ENCODE measurements at places on chromosomes 7 and 10.
A peak's percentile ranks its signal among the peaks of the same experiment; 100 is the strongest.

DNA sequence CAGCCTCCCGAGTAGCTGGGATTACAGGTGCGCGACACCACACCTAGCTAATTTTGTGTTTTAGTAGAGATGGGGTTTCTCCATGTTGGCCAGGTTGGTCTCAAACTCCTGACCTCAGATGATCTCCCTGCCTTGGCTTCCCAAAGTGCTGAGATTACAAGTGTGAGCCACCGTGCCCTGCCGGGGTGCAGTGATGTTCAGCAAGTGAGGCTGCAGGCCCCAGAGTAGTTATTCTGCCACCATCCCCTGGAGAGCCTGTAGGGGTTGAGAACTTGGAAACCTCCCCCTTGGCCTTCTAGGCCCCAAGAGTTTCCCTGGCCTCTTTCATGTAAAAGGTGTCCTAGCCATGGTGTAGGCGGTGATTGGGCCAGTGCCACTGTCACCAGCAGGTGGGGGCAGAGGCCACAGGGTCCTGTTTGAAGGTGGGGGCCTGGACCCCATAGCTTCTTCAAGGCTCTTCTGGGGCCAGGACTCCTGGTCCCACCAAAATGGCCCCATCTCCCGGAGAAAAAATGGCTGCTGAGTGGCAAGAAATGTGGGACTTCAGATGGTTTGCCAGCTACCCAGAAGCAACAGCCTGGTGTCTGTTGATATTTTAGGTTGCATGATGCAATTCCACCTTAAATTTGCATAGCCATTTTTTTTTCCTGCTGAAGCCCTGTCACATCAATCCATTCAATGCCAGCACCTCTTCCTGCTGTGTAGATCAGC is 25.5 kb upstream of the INMT start:
- no peak for DNase-seq

DNA sequence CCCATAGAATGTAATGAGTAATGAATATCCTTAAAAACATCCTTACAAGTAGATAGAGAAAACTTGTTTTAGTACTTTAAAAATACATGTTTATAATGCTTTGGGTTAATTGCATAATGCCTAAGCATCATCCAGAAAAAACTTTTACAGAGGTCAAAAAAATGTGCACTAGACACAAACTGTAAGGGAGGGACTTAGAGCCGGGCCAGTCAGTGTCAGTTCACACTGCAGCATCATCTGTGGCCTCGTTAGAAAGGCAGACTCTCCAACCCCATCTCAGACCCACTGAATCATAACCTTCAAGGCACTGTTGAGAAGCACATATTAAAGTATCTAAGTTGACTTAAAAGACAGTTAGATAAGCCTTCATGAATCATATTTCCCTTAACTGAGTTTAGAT is 230.1 kb upstream of the PRPS1L1 start:
- no peak for DNase-seq

GRCh38 chr10:49299816-49300139 is 808 bp downstream of the C10orf71 start:
- DNase-seq: no peak

DNA sequence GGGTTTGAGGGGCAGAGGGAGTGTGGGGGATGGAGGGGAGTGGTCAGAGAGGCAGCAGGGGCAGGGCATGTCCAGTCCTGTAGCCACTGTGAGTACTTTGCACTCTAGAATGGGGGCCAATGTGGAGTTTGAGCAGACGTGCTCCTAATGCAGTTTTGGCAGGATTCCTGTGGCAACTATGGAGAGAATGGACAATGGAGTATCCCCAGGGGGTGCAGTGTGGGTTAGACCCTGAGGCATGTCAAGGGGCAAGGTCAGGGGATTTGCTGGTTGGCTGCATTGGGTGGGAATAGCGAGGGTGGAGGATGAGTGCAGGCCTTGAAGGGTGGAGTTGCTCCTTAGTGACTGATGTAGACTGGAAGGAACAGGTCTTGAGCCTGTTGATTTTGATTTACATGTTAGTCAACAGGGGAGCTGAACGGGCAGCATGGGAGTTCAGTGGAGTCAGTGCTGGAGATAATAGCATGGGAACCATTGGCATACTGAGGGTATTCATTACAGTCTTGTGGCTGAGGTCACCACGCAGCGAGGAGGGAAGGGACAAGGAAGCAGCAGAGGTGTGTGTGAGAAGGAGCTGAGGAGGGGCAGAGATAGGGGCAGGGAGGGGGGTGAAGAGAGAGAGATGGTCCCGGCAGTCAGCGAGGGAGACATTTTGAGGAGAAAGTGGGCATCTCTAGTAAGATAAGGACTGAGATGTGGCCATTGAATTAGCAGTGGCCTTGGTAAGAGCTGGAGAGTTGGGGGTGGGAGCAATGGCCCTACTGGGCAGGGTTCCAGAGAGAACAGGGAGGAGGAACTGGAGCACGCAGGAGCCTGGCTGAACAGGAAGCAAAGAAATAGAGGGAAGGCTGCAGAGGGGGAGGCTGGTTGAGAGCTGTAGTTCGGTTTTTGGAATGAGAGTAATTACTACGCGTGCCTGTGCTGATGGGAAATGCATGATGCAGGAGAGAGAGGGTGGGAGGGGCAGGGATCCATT is 112.7 kb downstream of the CCNY start:
- no peak for DNase-seq

- no peak for DNase-seq
Measured at GRCh38 chr7:54960517-54960916, 58.3 kb upstream of the EGFR start.

- no peak for DNase-seq
Measured at GRCh38 chr10:15254808-15255648, 86.5 kb upstream of the NMT2 start.

GRCh38 chr7:141122736-141123135 is 48.9 kb downstream of the TMEM178B start:
- DNase-seq: no peak

DNA sequence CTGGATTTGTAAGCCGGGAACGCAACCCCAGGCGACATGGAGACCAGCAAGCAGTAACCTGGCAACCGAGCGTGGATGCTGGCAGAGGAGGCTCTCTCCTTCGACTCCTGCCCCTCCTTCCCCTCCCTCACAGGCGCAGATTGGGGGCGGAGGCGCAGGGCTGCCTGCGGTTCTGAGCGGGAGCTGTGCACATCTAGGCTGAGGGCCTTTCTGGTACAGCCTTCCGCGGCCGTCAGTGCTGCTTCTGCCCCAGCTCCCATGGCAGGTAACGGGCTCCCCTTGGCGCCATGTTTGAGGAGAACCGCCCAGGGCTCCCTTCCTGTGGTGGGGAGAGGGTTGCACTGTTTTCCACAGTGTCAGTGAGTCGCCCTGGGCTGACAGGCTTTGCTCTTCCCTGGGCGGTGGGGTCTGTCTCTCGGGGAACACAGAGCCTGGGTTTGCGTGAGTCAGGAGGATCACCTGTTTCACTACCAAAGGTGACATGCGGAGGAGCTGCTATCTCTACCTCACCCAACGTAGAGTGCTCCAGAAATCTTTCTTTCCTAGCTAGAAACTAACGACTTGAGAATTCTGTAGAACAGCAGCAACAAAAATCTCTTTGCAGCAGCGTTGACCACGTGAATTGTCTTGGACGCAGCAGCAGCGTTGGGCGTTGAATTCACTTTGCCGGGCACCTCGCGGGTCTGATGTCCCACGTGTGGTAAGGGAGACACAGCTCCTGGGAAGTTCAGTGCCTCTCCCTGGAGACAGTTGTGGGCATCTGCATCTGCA is 154.8 kb upstream of the COBL start:
- no peak for DNase-seq

DNA sequence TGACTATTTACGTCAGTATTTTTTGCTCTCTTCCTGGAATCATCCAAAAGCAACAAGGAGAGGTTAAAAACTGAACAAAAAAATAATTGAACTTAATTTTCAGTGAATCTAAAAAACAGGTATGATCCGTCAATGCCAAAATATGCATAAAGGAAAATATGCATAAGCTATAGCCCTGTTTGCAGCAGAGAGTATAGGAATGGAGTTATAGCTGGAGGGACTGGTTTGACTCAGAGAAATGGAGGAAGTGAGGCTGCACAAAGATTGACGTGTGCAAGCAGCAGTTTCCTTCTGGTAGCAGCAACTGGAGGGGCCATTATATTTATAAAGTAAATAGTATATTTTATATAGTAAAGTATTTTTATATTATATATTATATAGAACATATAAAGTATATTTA is 37.1 kb downstream of the GNG11 start:
- no peak for DNase-seq

DNA sequence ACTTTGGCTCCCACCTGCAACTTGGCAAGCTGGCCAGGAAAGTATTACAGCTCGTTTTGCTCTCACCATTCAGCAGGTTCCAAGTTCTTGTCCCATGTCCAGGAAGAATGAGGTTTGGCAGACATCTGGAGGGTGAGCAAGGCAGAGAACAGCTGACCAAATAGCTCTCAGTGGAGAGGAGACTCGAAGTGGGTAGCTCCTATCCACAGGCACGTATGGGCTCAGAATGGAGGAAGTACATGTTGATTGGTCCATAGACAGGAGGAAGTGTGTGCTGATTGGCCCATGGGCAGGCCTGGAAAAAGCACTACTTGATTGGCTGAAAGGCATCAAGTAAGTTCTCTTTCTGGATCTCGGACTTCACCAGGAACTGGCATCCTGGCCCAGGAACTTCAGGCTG is 3.0 kb upstream of the NCAPG2 start:
- no peak for DNase-seq

DNA sequence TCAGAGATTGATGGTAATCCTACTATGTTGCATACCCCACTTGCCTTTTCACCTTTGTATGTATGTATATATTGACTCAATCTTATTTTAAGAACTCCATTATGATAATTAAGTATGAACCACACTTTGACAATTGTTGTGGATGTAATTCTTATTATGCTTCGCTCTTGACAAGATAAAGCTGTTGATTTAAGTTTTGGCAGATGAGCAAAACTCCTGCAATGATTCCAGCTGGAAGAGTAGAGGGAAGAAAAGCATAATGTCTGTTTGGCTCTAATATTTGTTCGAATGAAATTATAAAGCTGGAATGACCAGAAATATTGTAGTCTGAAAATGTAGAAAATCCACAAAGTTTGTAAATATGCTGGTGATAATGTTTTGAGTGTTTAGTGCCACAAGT is 83.8 kb upstream of the AKR1E2 start:
- no peak for DNase-seq

DNA sequence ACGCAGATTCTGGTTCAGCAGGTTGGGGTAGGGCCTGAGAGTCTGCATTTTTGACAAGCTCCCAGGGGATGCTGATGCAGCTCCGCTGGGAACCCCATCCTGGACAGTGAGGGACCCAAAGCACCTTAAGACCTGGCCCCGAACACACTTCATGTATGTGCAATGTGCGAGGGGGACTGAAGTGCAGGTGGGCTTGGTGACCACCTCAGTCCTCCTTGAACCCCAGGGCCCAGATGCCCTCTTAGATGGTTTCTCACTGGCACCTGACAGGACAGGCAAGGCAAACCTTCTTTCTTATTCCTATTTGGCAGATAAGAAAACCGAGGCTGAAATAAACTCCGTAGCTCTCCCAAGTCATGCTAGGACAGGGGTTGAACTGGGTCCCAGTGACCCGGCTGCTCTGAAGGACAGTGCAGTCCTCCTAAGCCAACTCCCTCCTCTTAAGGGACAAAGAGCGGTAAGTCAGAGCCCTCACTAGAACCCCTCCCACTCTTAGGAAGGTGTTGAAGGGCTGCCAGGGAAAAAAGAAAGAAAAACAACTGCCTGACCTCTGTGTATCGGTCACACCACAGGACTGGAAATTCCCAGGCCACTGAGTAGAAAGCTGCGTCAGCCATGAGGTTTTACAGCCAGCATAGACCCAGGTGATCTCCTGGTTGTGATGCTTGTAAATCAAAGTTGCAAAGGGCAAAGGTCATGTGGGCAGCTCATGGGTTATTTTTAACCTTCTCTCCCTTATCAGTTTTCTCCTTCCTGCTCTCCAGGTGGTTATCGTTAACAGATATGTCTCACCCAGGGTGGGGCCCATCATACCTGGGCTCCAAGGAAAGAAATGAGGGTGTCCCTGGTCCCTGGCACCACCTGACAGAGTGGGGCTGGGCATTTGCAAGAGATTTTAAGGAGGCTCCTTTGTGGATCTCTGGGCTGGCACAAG is 90.9 kb upstream of the SMNDC1 start:
- DNase-seq: no peak

DNA sequence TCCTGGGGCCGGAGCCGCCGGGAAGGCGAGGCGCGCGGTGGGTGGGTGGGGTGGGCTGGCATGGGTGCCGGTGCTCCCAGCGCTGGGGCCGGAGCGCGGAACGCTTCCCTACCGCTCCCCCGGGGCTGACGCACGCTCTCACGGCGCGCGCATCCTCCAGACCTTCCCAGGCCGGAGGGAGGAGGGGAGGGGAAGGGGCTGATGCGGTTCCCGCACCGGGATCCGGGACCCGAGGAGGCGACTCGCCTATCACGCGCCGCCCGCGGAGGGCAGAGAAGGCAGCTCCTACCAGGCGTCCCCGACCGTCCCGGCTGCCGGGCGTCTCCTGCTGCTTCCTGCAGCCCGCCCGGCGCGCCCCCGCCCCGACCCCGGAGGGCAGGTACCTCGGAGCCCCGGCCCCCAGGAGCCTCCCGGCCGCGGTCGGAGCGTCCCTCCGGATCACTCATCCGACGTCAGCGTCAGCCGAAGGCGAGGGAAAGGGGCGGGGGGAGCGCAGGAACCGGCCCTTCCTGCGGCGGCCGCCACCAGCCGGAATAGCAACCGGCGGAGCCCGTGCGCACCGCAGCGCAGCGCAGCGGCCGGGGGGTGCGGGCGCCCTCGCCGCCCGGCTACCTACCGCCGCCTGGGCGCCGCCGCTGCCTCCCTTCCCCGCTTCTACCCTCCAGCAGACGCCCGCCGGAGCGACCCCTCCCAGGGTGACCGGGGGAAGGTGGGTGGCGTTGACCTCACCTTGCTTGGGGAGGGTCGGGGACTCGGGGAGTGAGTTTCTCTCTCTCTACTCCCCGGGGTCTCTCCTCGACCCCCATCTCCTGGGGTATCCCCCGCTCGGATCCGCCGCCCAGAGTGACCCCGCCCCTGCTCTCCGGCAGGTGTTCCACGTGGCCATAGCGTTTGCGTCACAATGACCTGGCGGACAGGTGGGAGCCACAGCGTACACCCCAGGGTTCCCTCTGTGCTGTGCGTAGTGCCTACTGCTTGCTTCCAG is at the start of gene ICA1:
TSS of gene ICA1 (minus strand) at position 457 of the 985 bp plus-strand sequence. CDS start 26,241 bp downstream, outside the sequence.
- DNase-seq: peak; percentile 37

DNA sequence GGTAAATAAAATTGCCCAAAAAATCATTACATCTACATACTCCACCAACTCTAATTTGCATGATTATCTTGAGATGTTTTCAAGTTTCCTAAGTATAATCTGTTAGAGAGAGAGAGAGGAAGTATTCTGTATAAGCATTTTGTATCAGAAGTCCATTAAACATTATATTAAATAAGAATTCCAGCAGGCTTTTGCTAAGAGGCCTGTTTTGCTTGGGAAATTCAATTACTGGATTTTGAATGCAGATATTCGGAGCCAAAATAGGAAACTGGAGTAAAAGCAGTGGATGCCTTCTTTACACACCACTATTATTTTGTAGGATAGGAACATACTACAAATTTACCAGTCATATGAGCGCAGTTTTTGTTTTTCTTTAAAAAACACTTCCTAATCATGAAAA is 727.8 kb downstream of the CNTNAP2 start:
- DNase-seq: no peak
